ENCODE measurements at places on chromosomes 12 and 14.

GRCh38 chr14:104524726-104525125 lies 54.8 kb upstream of the C14orf180 start:
- DNase-seq = no peak

- DNase-seq = peak; percentile 58
These were observed 111.0 kb upstream of the NCOR2 start for GRCh38 chr12:124678421-124678893.

GRCh38 chr12:18837505-18837904 lies 99.6 kb downstream of the CAPZA3 start:
- no peak for DNase-seq

DNA sequence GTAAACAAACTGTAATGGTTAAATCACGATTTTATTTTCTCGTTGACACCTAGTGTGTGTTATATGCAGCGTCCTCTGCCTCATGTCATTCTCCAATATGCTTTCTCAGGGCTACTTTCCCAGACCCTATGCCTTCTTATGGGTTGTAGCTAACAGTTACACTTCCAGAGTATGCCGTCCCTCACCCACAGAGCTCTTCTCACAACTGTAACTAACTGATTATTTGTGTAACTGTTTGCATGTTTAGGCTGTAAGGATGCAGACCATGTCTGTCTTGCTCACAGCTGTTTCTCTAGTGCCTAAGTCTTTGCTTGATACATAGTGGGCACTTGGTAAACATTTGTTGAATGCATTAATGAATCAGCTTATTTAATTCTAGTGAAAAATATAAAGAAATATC lies 417.5 kb downstream of the ZFP36L1 start:
- DNase-seq = no peak

DNA sequence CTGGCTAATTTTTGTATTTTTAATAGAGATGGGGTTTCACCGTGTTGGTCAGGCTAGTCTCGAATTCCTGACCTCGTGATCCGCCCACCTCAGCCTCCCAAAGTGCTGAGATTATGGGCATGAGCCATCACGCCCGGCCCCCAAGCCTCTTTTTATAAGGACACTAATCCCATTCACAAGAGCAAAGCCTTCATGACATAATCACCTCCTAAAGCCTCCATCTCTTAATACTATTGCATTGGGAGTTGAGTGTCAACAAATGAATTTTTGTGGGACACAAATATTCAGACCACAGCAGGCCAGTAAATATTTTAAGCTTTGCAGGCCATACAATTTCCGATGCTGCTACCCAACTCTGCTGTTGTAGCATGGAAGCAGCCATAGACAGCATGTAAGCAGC lies 10.9 kb downstream of the RNF212B start:
- DNase-seq = peak; percentile 65

GRCh38 chr12:110860833-110861296 lies 14.1 kb downstream of the CCDC63 start:
- DNase-seq = peak; percentile 10

DNA sequence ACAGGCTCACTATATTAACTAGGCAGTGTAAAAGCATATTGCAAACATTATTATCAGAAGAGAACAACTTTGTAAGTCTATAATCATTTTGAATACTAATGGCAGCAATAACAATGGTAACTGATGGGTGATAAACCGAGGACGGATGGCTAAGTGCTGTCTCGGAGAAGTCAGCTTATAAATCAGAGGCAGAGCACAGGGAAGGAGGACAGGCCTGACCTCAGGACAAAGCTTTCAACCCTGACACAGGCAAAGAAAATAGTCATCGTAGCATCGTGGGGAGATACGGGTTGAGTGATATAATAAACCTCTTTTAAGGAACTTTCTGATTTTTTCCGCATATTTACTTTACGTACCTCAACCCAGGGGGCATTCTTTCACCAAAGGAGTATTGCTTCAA lies 48.4 kb downstream of the FLRT2 start:
- no peak for DNase-seq

DNA sequence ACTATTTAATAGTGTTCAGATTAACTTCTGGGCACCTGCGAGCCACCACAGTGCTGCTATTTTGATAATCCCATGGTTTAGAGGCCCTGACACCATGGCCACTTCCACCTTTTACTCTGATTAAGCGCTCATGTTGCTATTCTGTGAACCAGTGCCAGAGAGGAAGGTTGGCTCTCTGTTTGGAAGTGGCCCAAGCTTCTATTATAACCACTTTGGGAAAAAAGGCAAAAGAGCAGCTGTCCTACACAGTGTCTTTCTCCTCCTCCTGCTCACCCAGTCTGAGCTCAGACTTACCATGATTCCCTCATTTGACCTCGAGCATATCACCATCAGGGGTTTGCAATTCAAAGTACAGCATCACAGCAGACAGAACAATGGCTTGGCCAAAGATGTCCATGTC lies 23.3 kb downstream of the DYRK2 start:
- peak; percentile 48 for DNase-seq

- no peak for DNase-seq
These were observed 11.5 kb upstream of the ULK1 start for GRCh38 chr12:131882804-131883520.

DNA sequence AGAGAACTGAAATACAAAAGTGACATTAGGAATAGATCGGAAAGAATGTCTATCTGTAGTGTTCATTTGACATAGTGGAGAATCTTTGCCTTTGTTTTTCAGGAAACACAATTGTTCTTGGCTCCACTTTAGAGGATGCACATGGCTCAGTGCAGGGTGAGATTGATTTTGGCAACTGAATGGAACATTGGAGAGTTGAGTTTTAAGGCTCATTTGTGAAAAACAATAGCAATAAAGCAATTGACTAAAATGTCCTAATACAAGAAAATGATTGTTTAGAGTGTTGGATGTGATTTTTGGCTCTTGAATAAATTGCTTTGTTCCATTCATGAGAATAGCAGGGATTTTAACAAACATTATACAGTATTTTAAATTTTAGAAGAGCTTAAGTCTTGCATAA lies 116.4 kb downstream of the SLC38A1 start:
- DNase-seq = no peak

DNA sequence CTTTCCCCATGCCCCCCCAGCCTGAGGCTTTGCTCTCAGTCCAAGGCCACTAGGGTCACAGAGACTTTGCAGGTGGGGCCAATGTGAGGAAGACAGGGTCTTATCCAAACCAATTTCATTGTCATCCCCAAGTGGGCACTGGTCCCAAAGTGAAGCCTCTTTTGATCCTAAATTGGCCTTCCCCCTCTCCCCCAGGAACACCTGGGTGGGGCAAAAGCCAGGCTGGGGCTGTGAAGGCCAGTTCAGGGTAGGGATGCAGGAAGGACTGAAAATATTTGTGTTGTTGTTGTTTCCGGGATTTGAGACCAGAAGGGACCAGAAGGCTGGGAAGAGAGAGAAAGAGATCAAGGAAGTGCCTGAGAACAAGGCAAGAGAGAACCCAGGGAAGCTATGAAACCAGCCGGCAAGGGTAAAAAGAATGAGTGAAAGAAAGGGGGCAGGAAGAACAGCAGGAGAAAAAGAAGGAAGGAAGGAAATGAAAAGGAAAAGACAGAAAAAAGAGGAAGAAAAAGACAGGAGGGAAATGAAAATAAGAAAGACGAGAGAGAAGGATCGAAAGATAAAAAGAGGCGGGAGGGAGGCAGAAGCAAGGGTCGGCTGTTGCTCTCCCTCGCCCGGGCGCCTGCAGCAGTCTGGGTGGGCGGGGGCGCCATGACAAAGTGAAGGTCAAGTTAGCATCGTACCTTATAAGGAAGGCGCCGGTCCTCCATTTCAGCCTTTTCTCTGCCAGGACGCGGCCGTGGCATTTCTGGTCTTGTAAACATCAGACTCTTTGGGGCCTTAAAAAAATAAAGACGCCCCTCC lies 7.4 kb upstream of the HOXC11 start:
- DNase-seq = peak; percentile 73

DNA sequence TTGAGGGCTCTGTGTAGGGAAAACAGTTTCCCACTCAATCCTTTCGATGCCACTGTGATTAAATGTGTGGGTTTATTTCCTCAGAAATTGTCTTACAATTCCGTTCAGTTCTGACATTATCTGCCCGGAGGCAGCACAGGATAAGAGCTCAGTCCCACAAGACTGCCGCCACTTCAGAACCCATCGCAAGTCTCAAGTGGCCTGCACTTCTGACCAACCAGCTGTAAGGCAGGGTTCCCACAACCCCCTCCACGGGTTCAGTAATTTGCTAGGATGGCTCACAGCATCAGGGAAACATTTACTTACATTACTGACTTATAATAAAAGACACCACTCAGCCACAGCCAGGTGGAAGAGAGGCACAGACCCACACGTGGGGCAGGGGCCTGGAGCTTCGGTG lies 17.2 kb downstream of the BDKRB2 start:
- no peak for DNase-seq

GRCh38 chr12:54370171-54370730 lies 6.0 kb upstream of the GPR84 start:
- peak; percentile 77 for DNase-seq

- DNase-seq = no peak
These were observed 246.7 kb upstream of the G2E3 start for GRCh38 chr14:30312214-30312613.

- DNase-seq = no peak
These were observed 90.0 kb upstream of the TMEM263 start for GRCh38 chr12:106865683-106866082.

- no peak for DNase-seq
These were observed 8.4 kb downstream of the ANO6 start for GRCh38 chr12:45224311-45224710.

DNA sequence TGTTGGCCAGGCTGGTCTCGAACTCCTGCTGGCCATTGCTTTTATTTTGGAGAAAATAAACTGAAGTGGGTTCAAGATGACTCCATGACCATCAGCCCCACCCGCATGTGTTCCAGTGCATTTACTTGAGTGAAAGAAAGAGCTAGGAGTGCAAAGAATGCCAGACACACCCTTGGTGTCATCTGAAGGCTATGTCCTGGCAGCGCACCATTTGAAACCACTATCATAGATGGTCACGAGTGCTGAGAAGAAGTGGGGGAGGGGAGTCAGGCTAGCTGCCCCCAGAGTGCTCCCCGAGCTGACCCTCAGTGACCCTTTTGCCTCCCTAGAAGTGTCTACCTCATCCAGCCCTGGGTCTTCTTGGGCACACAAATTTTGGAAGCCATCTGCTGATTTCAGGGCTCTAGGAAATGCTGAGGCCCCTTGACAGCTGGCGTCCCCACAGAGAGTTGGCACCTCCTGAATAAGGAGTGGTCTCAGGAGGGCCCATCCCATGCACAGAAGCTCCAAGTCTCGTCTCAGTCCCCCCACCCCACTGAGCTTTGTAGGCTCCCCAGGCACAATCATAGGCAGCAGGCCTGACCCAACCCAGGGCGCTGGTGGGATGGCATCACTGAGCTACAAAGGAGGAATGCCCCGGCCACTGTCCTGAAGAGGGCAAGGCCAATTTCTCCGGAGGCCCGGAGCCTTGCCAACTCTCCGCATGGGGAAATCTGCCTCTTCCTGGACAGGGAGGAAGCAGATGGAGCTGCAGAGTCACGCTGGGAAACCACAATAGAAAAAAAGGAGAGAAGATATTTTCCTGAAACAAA lies 28.0 kb downstream of the PXN start:
- peak; percentile 90 for DNase-seq

- DNase-seq = no peak
These were observed 15.0 kb upstream of the NR2C1 start for GRCh38 chr12:95088379-95088778.

DNA sequence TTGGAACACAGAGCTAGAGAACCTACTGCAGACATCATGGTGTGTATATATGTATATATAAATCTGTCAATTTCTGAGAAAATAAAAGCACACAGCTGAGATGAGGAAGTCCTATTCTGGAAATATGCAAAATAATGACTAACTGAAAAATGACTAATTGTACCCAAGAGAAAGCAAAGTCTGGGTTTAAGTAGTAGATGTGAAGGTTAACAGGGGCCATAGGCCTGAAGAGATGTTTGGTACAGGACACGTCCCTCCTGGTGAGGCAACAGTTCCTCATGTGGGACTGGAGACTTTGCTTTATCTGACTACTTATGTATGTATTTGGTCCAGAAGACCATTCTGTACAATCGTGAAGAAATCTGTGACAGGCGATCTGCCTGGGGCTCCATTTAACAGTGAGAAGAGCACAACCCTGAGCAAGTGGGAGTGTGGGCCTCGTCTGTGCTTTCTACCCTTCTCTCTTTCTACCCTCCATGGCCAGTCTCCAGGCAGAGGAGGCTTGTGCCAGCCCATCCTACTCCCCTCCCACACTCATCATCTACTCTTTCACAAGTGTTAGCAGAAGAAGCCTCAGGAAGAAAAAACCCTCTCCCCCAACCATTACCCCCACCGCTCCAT lies 67.5 kb downstream of the SLC41A2 start:
- DNase-seq = peak; percentile 5

DNA sequence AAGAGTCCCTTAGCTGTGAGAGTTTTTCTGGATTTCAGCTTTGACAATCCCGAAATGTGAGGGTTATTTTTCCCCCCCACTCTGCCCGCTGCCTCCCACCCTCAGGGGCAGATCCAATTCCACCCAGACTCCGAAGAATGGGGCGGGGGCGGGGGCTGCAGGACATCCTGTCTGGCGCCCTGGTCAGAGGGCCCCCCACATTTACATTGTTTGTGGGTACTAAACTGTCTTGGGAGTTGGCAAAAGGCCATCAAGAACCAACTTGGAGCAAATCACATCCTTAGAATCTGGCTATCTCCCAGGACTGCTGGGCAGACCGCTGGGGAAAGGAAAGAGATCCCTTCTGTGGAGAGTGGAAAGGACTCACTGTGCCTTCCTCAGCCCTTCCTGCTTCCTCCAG lies 2.4 kb downstream of the EMP1 start:
- peak; percentile 51 for DNase-seq

GRCh38 chr12:63023926-63024325 lies 89.0 kb upstream of the PPM1H start:
- no peak for DNase-seq

DNA sequence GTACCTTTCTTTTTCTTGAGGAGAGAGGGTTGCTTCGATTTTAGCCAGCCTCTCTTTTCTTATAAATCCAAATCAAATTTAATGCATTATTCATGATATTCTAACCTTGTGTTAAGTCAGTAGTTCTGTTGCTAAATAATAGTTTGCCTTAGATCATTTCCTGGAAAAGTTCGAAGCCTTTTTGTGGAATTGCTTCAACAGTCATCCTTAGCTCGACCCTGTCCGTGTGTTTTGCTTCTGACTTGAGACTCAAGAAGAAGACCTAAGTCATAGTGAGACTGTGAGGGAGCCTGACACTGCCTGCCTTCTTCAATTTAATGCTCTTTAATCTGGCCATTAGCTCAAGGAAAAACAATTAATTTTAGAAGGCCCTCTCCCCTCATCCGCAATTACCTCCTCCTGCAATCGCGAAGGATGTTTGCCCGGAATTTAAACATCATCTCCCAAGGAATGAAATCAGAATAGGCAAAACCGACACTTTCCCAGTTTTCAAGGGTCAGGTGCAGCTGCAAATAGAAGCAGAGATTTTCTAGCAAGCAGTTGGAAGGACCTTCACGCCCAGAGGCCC lies 453 bp upstream of the SLC4A8 start:
- no peak for DNase-seq

- peak; percentile 51 for DNase-seq
These were observed 9.0 kb downstream of the TMBIM6 start for GRCh38 chr12:49750027-49750995.

DNA sequence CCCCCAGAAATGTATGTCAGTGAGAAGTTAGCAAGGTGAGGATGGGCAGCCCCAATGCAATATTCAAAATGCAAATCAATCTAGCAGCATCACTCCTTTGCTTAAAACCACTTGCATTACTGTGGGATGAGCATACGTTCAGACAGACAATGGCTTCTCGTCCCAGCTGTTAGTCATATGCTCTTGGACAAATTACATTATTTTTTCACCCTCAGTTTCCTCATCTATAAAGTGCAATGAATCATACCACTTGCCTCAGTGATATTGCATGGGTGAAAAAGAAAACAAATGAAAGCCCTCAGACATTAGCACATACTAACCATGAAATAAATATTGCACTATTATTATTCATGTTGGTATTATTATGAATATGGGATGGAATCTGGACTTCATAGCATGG lies 132.3 kb downstream of the C12orf75 start:
- DNase-seq = peak; percentile 20

Data from M059J (cell line).